ENCODE measurements at places on chromosomes 12 and 14.

DNA sequence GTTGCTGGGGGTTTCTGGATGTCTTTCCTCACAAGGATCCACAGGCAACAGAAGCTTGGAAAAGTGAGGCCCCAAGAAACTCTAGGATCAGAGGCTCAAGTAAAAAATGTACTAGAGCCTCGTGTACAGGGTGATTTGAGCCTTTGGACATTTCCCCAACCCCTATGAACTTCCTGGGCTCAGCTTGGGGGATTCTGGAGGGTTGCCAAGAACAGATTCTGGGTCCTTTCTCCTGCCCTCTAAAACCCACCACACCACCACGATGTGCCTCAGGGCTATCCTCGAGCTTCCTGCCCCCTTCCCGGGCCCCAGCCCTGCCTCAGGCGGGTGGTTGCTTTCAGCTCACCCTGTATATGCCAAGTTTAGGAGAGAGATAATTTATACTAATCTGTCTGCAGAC, 583 bp downstream of the FAM186B start:
- DNase-seq = no peak

DNA sequence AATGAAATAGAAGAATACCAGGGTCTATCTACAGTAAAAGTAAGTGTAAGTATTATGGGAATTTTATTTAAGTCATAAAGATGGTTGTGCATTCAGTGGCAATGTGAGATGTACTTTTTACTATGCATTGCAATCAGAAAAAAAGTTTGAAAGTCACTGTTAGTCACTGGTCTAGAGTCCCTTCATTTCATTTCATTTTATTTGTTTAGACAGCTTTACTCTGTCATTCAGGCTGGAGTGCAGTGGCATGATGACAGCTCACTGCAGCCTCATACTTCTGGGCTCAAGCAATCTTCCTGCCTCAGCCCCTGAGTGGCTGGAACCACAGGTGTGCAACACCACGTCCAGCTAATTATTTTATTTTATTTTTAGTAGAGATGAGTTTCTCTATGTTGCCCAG, 42.6 kb downstream of the TGFB3 start:
- no peak for DNase-seq

- DNase-seq = no peak
These were observed 11.2 kb downstream of the COX14 start for GRCh38 chr12:50123203-50123602.

DNA sequence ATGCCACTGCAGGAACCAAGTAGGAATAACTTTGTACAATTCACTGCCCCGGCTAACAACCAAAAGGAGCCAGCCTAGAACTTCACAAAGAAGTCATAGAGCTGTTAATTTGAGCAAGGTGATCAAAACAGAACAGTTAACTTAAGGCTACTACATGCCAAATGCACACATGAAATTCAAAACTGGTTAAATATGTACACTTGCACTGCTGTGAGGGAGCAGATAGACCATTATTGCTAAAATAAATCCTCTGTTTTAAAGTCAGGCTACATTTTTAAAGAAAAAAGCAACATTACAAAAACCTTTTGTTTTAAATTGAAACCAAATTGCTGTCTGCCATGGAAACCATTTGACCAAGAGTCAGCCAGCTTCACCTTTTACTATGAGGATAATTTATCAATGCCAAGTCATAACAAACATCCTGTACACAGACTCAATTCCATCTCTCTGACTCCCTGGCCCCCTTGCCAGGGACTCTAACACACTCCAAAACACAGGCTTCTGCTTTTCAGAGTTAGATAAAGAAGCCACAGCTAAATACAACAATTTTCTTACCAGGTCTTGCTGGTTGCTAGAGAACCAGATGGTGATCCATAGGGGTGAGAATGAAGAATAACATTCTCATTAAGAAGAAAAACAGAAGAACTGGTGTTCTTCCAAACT, 84.0 kb downstream of the LRP6 start:
- DNase-seq = no peak

- DNase-seq = no peak
These were observed 222.5 kb upstream of the GRIP1 start for GRCh38 chr12:66901138-66901932.

GRCh38 chr12:58541300-58541690, 379.0 kb downstream of the LRIG3 start:
- DNase-seq = no peak

DNA sequence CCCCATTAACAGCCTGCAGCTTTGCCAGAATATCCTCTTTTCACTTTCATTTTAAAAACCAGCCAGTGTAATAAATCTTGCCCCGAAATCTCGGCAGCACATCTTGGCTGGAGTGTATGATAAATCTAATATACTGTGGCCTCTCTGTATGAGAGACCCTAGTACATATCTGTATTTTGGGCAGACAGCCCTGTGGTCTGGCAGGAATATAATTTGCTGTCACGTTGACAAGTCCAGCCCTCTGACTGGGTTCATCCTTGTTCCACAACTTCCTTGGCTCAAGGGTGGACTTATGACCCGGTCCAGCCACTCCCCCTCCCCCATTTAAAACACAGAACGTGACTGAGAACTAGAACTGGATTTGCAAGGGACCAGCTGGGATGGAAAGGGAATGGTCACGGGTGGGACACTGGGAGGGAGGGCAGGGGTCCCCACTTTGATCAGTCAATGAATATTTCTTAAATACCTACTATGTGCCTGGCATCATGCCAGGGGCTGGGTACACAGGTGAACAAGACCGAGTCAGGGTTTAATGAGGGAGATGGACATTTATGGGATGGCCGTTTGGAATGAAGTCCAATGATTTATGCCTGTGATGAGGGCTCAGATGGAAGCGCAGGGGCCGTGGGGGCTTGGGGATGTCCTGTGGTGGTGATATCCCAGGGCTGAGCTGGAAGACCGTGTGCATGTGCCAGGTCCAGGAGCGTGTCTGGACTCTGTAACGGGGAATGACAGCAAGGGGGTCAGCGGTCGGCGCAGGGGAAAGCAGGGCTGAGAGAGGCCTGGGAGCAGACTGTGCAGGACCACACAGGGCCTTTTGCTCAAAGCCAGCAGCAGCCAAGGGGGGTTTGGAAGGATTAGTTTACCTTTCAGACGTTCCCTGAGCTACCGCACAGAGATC, 190.5 kb downstream of the PHETA1 start:
- no peak for DNase-seq

- DNase-seq = no peak
These were observed 6.7 kb downstream of the MVK start for GRCh38 chr12:109580272-109580671.

DNA sequence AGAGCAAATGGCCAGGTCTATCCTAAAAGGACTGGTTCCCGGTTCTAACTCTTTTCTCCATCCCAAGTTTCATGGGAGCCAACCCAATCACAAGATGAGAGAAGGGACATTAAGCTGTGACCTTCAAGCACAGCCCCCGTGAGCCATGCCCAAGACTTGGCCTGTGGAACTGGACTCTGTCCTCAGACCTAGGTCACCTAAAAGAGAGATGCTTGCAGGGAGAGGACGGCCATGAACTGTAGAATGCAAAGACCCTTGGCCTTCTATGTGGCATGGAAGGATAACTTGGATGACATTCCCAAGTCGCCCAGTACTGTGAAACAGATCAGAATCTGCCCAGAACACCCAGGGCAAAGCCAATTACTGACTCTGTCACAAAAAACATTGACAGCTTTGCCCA, 263.5 kb downstream of the DPF3 start:
- DNase-seq = no peak

DNA sequence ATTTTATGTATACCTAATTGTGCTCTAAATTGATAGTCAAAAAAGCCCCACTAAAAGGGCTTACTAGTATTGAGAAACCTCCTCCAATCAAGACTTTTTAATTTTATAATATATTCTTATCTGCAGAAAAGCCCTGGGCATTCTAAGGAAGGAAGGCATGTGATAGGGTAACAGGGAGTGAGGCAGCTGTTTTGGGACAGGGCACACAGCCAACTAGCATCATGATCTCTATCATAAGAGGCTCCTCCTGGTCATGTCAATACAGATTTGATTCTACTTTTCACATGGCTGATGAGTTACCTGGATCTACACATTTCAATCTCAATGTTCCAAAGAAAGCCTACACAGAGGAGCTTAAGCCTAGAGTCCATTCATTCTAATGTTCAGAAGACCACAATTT, 9.1 kb downstream of the ADAM20 start:
- no peak for DNase-seq

DNA sequence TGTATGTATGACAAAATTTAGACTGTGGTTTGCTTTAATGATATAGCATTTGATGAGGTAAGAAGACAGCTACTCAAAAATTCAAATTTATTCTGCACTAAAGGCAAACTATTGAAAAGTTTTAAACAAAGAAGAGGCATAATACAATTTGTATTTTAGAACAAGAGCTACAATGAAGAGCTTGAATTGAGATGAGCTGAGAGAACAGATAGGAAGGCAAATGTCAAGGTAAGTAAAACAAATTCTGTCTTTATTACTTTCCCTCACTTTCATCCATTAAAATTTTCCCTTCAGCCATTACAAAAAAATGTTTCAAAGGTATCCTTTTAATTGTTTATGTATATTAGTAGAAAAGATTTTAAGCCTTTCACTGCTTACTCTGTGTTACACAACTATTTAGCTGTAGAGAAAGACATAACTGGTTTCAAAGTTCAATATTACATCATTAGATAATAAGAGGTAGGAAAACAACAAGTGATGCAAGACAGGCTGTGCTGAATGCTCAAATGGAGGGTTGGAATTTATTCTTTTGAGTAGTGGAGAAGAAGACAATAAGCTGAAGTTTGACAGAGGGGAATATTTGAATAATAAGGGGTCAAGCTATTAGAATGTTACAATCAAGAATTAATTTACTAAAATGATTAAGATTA, 1334.1 kb downstream of the FSCB start:
- no peak for DNase-seq

GRCh38 chr12:63323942-63324341, 172.9 kb upstream of the AVPR1A start:
- DNase-seq = no peak

DNA sequence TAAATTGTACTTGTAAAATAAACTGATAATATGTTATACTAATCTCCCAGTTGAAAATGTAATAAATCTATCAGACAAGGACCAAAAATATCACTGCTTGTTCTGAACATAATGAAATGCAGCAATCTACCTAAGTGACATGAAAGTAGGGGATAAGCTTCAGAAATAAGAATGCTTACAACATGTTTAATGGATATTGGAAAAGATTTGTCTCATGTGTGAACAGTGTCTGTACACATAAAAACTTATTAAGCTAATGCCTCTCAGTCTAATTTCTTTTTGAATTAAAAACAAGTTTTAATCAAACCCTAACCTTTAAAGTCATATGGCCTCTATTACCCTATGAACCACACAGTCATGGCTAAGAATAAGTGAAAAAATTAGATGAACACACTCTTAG, 465.3 kb downstream of the MDGA2 start:
- no peak for DNase-seq

DNA sequence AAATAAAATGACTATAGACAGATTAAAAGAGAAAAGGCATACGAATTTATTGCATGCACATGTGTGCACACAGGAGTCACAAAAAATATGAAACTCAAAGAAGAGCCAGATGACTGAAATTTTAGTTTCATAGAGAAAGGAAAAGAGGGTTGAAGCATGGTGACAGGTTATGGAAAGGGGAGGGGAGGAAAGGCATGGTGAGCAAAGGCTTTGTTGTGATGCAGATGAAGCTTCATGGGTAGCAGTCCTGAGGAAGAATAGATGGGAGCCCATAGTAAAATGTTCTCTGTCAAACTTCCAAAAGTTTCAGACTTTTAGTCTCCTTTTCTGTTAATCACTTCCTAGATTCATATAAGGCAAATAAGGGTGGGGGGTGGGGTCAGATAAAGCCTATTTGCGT, 612.7 kb upstream of the ATP2B1 start:
- DNase-seq = no peak

GRCh38 chr12:114013575-114014345, 47.6 kb upstream of the RBM19 start:
- DNase-seq = no peak

DNA sequence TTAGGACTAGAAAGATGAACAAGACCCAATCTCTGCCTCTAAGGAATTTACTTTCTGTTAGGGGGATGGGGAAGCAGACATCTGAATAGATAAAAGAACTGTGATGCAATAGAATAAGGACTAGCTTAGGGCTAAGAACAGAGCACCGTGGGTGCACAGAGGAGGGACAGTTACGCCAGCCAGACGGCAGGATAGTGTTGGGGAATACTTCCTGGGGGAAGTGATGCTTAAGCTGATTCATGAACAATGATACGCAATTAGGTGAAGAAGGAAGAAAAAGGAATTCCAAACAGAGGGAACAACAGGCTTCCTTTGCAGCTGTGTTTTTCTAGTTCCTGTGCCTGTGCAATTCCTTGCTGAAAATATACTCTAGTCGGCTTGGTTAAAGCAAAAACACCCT, 501.1 kb downstream of the APAF1 start:
- DNase-seq = no peak

GRCh38 chr14:35949920-35950513, 123.9 kb downstream of the BRMS1L start:
- DNase-seq = no peak

DNA sequence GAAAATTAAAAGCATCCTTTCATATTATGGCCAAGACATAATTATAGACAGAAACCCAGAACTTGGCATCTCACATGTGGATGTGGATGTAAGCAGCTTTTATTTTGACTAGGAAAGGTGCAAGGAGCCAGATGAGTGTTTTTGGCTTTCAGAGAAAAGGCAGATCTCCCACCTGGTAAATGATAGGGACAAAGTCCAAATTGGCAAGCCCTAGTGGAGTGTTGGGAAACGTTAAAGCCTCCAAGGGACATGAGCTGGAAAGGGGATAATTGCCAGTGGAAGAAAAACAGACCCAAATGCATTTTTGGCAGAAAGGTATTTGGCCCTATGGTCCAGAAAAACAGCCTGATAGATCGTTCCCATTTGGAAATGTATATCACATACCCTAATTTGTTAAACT, 60.1 kb downstream of the KLHL28 start:
- no peak for DNase-seq

- no peak for DNase-seq
These were observed 273.4 kb upstream of the SLC16A7 start for GRCh38 chr12:59322473-59322872.

DNA sequence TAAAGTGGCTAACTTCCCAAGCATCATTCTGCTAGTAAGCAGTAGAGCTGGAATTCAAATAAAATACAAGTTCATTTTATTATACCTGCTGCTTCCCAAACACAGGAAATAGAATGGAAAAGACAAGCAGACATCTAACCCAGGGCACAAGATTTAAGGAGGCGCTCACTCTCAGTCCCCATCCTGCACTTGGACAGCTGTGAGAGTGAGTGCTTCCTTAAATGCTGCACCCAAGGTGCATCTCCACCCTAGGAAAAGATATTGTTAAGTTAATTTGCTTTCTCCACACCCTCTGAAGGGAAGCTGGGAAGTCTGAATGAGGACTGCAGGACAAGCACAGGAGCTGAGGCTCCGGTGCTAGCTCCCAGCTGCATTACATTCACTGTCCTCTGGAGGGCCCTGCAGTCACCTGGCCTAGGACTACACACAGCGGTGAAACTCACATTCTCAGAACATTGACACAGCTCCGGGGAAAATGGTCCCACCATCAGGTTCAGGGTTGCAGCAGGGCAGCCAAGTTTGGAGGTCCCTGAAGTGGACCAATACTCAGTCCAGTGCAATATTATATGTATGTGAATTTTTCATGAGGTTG, 14.2 kb downstream of the HEBP1 start:
- no peak for DNase-seq
